H1 (cell line): ENCODE measurements at places on chromosomes 5 and 9. TPM values are rescaled to one million over a fixed set of nuclear protein-coding genes. Genes with fewer than 3 reads are reported as not detected.

ANKRD31 gene
- 0.06 and 0.27 TPM in 2 replicates for total RNA-seq

DNA sequence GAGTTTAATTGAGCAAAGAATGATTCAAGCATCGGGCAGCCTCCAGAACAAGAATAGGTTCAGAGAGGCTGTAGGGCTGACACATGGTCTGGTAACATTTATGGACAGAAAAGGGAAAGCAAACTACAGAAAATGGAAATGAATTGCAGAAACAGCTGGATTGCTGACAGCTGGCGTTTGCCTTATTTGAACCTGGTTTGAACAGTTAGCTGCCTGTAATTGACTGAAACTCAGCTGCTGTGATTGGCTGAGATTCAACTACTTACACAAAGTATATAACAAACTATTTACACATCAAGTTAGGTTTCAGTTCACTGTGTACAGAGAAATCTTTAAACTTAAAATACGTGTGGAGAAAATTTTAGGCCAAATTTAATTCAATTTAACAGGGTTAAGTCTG lies 441.7 kb downstream of the PRELID2 start:
- no peak for DNase-seq

GRCh38 chr5:143245929-143246561 lies 157.4 kb downstream of the NR3C1 start:
- no peak for DNase-seq

DNA sequence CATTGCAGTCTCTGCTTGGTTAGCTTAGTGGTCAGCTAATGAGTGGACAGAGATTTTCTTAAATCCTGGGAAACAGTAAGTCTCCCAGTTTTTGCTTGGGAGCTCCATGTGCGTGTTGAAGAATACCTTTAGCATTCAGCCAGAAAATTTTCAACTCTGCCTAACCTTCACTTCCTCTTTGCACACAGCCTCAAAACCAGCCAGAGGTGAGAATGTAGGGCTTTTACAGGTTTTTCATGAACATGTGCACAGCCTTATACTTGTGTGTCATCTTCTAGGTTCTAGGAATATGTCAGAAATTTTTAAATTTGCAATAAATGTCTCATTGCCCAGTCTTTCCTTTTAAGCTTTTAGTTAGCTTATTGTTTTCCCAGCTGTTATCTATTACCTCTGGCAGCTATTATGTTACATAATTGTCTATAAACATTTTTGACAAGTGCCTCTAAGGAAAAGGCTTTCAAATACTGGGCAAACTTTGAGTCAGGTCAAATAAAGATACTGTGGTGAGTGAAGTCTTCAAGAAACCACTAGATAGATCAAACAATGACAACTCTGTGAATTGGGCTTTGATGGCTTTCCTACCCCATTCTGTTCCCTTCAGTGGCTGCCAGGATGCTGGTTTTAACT lies 12.7 kb downstream of the ADGRV1 start:
- no peak for DNase-seq

DNA sequence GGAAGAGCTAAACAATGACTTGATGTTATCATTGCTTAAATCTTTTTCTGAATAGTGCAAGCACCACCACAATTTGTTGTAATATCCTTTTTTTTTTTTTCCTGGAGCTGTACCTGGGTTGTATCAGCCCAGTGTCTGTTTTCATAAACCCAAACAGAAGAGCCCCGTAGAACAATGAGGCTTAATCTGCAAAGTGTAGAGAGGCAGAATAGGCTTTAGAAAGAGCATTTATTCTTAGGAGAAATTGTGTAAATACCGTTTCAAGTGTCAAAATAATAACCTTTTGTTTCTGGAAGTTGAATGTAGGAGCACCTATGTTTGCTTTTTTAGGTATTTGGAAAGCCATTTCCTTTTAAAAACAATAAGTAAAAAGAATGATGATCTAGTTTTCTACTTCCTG lies 26.4 kb downstream of the RGS7BP start:
- no peak for DNase-seq

DNA sequence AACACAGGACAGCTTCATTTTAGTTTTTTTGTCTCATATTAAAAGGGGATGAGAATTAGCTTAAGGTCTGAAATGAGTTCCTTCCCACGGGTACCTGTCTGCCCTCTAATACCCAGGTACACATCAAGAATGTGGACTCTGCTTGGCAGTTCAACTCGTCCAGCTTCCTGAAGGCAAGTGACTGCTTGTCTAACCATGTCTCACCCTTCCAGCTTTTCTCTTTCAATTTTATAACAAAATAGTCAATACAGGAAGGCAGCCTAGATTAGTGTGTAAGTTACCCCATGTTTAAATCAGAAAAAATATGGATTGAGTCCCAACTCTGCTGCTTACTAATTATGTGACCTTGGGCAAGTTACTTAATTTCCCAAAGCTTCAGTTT lies 50.5 kb upstream of the C5orf46 start:
- no peak for DNase-seq

DNA sequence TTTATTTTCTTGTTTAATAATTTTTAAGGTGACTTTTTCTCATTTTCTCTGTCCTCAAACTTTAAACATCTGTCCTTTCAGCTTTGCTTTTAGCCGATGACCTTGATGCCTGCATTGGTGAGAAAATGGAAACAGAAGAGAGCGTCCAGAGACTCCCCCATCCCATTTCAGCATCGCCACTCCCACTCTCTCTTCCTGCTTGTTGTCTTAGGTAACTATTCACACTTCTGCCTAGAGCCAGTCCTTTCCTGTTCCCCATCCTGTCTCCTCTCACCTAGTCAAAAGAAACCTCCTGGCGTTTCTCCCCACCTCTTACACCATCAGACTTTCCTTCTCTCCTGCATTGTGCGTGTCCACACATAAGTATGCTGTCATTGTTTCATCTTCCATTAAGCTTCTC lies 124.6 kb downstream of the MAST4 start:
- DNase-seq, result no peak

DNA sequence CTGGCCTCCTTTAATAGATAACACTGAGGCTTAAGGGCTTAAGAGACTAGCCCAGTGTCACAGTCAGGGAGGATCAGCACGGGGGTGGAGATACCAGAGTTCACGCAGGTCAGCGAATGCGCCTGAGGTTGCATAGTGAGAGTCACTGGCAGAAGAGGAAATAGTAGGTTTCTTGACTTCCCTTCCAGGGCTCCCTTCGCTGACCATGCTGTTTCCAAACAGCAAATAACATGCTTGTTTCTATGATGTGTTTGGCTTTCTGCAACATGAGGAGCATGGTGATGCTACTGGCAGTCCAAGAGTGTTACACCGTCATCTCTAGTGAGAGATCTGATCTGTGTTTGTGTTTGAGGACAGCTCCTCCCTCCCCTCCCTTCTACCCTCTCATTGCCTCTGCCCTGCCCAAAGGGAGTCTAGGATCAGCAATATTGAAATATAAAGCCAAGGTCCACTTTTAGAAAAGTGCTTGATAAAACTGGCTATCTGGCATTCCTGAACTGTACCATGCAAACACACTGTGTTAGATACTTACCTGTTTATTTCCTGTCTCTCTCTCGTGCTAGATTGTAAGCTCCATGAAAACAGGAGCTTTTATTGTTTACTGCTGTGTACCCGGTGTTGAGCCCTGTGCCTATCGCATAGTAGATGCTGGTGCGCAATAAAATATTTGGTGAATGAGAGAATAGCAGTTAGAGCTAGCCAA lies 12.3 kb downstream of the TLE4 start:
- no peak for DNase-seq

MLANA gene
- not detected in 2 replicates for total RNA-seq

- no peak for DNase-seq
Observed at GRCh38 chr5:75199071-75199470, 37.6 kb downstream of the ANKRD31 start.

PCAT7 gene
- 2.3 and 3.2 TPM in 2 replicates for total RNA-seq

PCDHGC5 gene
- 0.78 and 1.1 TPM in 2 replicates for total RNA-seq
